Effector memory CD4-positive, alpha-beta T cell (primary cell): ENCODE measurements at places on chromosomes 5 and 9.
A peak's percentile ranks its signal among the peaks of the same experiment; 100 is the strongest.

DNA sequence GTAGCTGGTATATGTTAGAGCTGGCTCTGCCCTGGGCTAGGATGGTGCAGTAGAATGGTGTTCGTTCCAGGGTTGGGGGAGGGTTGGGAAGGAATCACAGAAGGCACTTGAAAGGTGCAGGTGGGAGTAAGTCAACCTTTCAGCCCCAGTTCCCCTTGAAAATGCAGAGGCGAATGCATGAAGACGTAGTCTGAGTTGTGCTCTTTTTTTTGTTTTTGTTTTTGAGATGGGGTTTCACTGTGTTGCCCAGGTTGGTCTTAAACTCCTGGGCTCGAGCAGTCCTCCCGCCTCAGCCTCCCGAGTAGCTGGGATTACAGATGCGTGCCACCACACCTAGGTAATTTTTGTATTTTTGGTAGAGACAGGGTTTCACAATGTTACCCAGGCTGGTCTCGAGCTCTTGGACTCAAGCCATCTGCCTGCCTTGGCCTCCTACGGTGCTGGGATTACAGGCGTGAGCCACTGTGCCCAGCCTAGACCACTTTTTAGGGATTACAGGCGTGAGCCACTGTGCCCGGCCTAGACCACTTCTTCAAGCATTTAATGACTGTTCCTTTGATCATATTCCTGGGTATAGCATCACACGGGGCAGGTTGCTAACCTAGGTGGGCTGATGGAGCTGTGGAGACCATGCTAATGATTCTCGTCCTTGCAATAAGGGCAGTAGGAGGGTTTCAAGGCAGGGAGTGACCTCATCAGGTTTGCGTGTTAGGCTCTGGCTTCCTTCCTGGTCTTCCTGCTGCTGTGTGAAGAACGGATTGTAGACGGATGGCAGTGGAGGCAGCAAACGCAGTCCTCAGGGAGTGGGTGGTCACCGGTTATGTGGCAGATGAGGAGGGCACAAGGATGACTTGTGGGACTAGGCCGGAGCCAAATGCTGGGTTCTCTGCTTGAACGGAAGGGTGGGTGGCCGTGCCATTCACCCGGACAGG, 13.7 kb downstream of the EHMT1 start:
- no peaks in the 10 kb centered on the region for H3K36me3 ChIP-seq
- H3K4me1 ChIP-seq, result peaks cover 7% of the 10 kb centered on the region
- no peak for DNase-seq
- H3K27me3 ChIP-seq, result no peaks in the 10 kb centered on the region
- no peak overlapping the region for H3K4me3 ChIP-seq

- H3K27ac ChIP-seq, result no peak overlapping the region
- H3K36me3 ChIP-seq, result no peaks in the 10 kb centered on the region
- DNase-seq, result no peak
- no peaks in the 10 kb centered on the region for H3K27me3 ChIP-seq
Observed at GRCh38 chr9:38332625-38333024, 59.9 kb upstream of the ALDH1B1 start.

DNA sequence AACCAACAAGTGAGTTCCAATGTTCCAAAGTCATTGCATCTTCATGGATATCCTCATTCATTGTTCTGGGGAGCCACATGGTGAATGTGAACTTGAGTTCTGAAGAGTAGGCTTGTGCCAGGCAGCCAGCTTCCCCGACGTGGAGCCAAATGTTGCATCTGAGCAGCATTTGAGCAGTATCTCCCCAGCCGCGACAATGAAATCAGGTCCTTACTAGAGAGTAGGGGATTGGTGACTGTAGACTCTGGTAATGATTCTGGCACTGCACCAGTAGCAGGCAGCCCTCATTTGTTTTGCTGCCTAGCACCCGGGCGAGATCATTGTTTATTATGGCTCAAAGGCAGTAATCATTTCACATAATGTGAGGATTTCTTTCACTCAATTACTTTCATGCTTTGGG, 451.4 kb upstream of the C9orf72 start:
- H3K27ac ChIP-seq, result no peak overlapping the region
- no peak overlapping the region for H3K4me3 ChIP-seq
- no peaks in the 10 kb centered on the region for H3K4me1 ChIP-seq

GRCh38 chr5:89606939-89607534, 724.1 kb upstream of the MEF2C start:
- no peak overlapping the region for H3K27ac ChIP-seq
- no peaks in the 10 kb centered on the region for H3K36me3 ChIP-seq
- no peak for DNase-seq
- no peaks in the 10 kb centered on the region for H3K27me3 ChIP-seq

DNA sequence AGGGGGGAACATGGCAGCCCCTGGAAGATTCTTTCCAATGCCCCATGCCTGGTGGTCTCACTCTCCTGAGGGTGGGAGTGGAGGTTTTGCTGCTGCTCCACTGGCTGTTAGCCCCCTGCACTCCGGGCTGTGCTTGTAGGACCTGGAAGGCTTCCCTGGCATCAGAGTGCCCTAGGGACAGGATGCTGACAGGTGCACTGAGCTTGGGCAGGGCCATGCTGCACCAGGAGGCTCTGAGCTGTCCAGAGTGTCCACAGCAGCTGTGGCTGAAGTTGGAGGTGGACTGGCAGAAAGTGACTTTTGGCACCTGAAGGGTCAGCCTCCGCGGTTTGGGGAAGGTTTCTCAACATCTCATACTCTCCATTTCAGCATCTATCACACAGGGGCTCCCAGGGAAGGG, 249.1 kb downstream of the GADD45G start:
- no peak overlapping the region for H3K4me3 ChIP-seq
- H3K4me1 ChIP-seq, result no peaks in the 10 kb centered on the region
- no peaks in the 10 kb centered on the region for H3K27me3 ChIP-seq

DNA sequence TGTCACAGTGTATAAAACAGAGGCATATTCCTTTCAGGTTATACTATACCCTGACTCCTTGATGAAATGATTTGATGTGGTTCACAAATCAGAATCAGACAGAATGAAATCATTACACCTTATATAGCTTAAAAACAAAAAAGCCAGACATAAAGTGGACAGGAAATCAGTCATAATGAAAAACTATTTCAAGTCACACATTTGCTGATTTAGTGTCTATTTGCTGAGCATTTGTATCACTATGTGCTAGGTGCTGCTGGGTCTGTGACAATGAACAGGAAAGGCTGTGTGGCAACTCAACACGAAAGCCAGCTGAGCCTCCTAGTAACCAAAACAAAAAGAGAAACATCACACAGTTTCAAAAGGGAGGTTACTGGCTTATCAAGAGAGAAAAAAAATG, 194.0 kb downstream of the EFNA5 start:
- H3K4me1 ChIP-seq, result no peaks in the 10 kb centered on the region
- H3K27ac ChIP-seq, result no peak overlapping the region
- H3K36me3 ChIP-seq, result no peaks in the 10 kb centered on the region
- DNase-seq, result no peak
- H3K4me3 ChIP-seq, result no peak overlapping the region

DNA sequence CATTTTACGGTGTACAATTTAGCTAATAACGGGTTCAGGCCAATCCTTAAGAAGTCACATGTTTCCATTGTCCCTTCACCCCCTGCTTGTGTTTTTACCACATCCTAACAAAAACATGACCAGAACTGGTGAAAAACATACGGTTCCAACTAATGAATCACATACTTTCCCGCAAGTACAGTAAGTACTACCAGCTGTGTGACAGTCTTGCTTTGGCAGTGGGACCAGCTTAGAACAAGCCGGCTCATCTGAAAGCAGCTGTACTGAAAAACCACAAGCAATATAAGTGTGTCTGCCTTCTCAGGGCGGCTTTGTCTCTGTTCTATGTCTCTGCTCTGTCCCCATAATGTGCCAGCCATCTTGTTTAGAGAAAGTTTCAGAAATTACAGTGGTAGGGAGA, 242.5 kb downstream of the BNC2 start:
- H3K27me3 ChIP-seq, result no peaks in the 10 kb centered on the region
- H3K4me3 ChIP-seq, result no peak overlapping the region
- H3K36me3 ChIP-seq, result no peaks in the 10 kb centered on the region
- no peaks in the 10 kb centered on the region for H3K4me1 ChIP-seq

- H3K27ac ChIP-seq, result no peak overlapping the region
- H3K36me3 ChIP-seq, result no peaks in the 10 kb centered on the region
- no peak for DNase-seq
- no peaks in the 10 kb centered on the region for H3K4me1 ChIP-seq
Observed at GRCh38 chr9:31740705-31741104, 643.7 kb upstream of the ACO1 start.

GRCh38 chr9:126975327-126976220, 61.0 kb downstream of the RALGPS1 start:
- DNase-seq, result no peak
- no peak overlapping the region for H3K4me3 ChIP-seq
- H3K27ac ChIP-seq, result no peak overlapping the region
- no peaks in the 10 kb centered on the region for H3K4me1 ChIP-seq

- H3K27me3 ChIP-seq, result no peaks in the 10 kb centered on the region
- no peak for DNase-seq
- H3K4me1 ChIP-seq, result no peaks in the 10 kb centered on the region
- no peak overlapping the region for H3K27ac ChIP-seq
Observed at GRCh38 chr5:122507581-122507980, 195.5 kb downstream of the SNCAIP start.

DNA sequence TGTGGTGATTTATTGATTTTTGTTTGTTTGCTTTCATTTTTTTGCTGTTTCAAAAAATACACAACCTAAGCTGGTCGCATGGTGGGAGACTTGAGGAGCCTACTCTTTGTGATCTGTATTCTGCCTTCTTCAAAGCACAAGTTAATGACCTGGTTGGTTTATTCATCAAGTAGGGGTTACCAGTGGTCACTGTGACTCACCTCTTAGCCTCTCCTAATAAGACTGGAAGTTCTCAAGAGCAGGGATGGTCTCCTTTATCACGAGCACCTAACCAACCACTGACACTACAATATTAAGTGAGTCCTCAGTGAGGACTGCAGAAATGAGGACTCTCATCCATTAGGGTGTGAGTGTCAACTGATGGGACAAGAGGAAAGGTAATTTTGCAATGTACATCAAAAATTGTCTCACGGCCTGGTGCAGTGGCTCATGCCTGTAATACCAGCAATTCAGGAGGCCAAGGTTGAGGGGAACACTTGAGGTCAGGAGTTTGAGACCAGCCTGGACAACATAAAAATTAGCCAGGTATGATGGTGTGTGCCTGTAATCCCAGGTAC, 13.6 kb upstream of the MTMR12 start:
- no peaks in the 10 kb centered on the region for H3K36me3 ChIP-seq
- DNase-seq, result no peak
- no peaks in the 10 kb centered on the region for H3K4me1 ChIP-seq

GRCh38 chr5:180494510-180495181, 467 bp downstream of the CNOT6 start:
- H3K4me3 ChIP-seq, result peak overlapping the region; percentile 88
- DNase-seq, result peak; percentile 26
- no peaks in the 10 kb centered on the region for H3K27me3 ChIP-seq
- no peaks in the 10 kb centered on the region for H3K36me3 ChIP-seq

DNA sequence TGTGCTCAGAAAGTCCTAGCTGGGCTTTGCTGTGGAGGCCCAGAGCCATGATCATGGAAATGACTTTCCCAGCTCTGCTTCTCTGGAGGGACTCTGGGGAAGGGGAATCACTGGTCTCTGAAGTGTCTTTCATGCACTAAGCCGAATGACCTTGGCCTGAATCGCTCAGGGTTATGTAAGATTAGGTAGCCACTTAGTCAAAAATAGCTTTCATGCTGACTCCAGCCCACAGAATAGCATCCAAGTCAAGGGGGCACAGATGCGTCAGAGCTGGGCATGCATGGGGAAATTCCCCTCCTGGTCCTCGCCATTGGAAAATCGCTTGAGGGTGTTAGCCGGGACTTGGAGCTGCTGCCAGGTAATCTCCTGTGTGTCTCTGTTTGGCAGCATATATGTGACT, 36.1 kb upstream of the PPARGC1B start:
- no peaks in the 10 kb centered on the region for H3K36me3 ChIP-seq
- H3K4me3 ChIP-seq, result no peak overlapping the region
- peaks cover 3% of the 10 kb centered on the region for H3K27me3 ChIP-seq
- no peaks in the 10 kb centered on the region for H3K4me1 ChIP-seq
- no peak for DNase-seq

- no peaks in the 10 kb centered on the region for H3K4me1 ChIP-seq
- H3K36me3 ChIP-seq, result no peaks in the 10 kb centered on the region
- DNase-seq, result no peak
- H3K4me3 ChIP-seq, result no peak overlapping the region
- H3K27me3 ChIP-seq, result no peaks in the 10 kb centered on the region
Observed at GRCh38 chr5:32618962-32619361, 33.6 kb downstream of the SUB1 start.

DNA sequence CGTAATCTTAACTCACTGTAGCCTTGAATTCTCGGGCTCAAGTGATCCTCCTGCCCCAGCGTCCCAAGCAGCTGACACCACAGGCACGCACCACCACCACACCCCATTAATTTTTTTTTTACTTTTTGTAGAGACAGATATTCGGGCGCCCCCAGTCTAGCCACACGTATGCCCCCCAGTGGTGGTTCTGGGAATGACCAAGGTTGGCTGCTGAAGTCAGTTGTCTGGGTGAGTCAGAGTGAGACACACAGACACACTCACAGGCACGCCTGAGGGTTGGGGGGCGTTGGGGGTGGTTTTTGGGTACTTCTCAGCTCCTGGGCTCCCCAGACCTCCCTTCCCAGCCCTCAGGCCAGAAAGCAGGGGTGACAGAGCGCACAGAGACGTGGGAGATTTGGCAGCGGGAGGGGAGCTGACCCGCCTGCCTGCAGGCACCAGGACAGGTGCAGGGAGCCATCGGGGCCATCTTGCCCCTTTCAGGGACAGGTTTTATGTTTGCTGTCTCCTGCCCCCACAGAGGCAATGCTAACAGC, 4.2 kb upstream of the ENTPD8 start:
- no peaks in the 10 kb centered on the region for H3K27me3 ChIP-seq
- H3K27ac ChIP-seq, result no peak overlapping the region
- DNase-seq, result peak; percentile 71
- H3K4me1 ChIP-seq, result peaks cover 14% of the 10 kb centered on the region

DNA sequence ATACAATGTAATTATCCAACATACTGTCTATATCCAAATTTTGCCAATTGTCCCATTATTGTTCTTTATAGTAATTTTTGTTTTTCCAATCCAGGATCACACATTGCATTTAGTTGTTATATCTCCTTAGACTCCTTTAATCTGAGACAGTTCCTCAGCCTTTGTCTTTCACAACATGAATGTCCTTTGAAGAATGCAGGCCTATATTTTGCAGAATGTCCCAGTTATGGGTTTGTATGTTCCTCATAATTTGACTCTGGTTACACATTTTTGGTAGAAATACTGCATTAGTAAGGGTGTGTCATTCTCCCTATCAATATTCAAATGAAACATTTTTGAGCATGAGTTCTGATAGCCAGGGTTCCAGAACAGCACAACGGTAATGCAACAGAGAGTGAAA, 6.7 kb downstream of the CD180 start:
- peaks cover 31% of the 10 kb centered on the region for H3K4me1 ChIP-seq
- H3K36me3 ChIP-seq, result no peaks in the 10 kb centered on the region
- no peak overlapping the region for H3K27ac ChIP-seq
- H3K4me3 ChIP-seq, result no peak overlapping the region

DNA sequence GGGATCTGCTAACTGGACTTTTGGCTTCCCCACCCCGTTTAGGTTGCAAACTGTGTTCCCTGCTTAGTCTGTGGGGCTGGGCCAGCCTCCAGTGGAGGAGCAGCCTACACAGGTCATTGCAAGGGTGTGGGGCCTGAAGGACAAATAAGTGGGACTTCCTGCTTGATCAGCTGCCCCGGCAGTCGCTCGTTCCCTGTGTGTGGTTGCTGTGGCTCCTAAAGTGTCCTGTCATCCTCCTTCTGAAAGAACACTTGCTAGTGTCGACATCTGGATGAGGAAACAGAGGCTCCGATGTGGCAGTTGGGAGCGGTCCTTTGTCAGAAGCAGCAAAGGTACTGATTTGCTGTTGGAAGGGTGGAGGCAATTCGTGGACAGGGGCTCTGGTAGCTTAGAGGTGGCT, 88.9 kb upstream of the TBCA start:
- no peak overlapping the region for H3K4me3 ChIP-seq
- no peaks in the 10 kb centered on the region for H3K4me1 ChIP-seq
- H3K36me3 ChIP-seq, result no peaks in the 10 kb centered on the region
